Activated naive CD8-positive, alpha-beta T cell treated with anti-CD3 and anti-CD28 coated beads, Interleukin-2, amount 10 ng/mL, durations not matched to agents 7 days and 5 days (primary cell): ENCODE measurements at places on chromosomes 5 and 9. TPM values are rescaled to one million over a fixed set of nuclear protein-coding genes. Genes with fewer than 3 reads are reported as not detected.

DBH gene
- not detected for total RNA-seq

CEL gene
- 1.4 TPM for total RNA-seq

SPINK4 gene
- total RNA-seq, result not detected

MAPKAP1 gene
- total RNA-seq, result 51.5 TPM

PKD2L2 gene
- not detected for total RNA-seq

IQGAP2 gene
- total RNA-seq, result 74.9 TPM

ANKH gene
- total RNA-seq, result 52.4 TPM

HTR4 gene
- total RNA-seq, result not detected

DNA sequence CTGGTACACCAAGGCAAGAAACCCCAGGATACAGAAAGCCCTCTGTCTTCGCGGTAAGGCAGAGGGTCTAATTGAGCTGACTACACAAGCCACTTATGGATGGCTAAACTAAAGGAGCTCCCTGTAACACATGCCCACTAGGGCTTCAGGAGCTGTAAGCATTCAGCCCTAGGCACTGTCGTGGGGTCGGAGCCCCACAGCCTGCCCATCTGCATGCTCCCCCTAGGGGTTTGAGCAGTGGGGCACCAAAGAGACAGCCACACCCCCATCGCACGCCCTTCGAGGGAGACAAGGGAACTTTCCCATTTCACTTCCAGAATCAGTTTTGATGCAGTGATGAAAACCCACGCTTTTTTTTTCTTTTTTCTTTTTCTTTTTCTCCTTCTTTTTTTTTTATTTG, 11.0 kb upstream of the MTMR12 start:
- peaks cover 4% of the 10 kb centered on the region for H3K36me3 ChIP-seq
- no peak overlapping the region for H3K27ac ChIP-seq
- H3K4me1 ChIP-seq, result no peaks in the 10 kb centered on the region
- H3K27me3 ChIP-seq, result no peaks in the 10 kb centered on the region
- DNase-seq, result no peak

DNA sequence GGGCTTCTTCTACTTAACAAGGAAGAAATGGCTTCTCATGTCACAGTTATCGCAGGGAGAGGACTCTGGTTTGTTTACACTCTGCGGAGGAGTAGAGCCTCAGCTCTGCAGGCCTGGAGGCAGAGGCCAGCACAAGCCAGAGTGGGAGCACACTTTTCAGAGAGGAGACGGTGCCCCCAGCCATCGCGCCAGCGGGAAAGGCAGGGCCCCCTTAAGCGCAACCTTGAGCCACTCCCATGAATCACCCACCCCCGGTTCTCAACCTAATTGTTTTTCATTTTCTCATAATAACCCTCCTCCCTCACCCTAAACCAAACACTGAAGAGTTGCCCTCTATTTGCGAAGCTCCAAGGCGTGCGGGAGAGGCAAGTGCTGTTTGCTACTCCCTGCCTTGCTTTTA, 208.4 kb upstream of the TBCA start:
- peaks cover 27% of the 10 kb centered on the region for H3K27me3 ChIP-seq
- H3K27ac ChIP-seq, result no peak overlapping the region
- no peaks in the 10 kb centered on the region for H3K36me3 ChIP-seq
- DNase-seq, result no peak
- no peaks in the 10 kb centered on the region for H3K4me1 ChIP-seq

DNA sequence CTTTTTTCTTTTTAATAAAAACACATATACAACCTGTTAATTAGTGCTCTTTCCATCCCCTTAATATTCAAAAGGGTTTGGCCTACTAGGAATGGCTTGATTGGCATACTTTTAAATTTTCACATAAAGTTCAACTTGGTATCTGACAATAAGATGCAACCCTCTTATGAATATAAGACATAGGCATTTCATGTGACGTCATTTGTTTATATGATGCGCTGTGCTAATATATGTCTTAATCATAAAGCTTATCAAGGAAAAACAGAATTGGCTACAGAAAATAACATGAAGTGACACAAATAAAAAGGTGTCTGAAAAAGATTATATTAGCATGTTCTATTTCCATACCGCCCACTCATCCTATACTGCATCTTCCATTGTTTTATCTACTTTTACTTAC, 1642.4 kb downstream of the EFNA5 start:
- no peaks in the 10 kb centered on the region for H3K36me3 ChIP-seq
- H3K4me3 ChIP-seq, result no peak overlapping the region
- DNase-seq, result no peak
- H3K27ac ChIP-seq, result no peak overlapping the region

GRCh38 chr5:65243161-65243560, 238.6 kb downstream of the ADAMTS6 start:
- no peaks in the 10 kb centered on the region for H3K4me1 ChIP-seq
- no peak for DNase-seq
- no peaks in the 10 kb centered on the region for H3K36me3 ChIP-seq
- H3K27me3 ChIP-seq, result no peaks in the 10 kb centered on the region
- H3K27ac ChIP-seq, result no peak overlapping the region

DNA sequence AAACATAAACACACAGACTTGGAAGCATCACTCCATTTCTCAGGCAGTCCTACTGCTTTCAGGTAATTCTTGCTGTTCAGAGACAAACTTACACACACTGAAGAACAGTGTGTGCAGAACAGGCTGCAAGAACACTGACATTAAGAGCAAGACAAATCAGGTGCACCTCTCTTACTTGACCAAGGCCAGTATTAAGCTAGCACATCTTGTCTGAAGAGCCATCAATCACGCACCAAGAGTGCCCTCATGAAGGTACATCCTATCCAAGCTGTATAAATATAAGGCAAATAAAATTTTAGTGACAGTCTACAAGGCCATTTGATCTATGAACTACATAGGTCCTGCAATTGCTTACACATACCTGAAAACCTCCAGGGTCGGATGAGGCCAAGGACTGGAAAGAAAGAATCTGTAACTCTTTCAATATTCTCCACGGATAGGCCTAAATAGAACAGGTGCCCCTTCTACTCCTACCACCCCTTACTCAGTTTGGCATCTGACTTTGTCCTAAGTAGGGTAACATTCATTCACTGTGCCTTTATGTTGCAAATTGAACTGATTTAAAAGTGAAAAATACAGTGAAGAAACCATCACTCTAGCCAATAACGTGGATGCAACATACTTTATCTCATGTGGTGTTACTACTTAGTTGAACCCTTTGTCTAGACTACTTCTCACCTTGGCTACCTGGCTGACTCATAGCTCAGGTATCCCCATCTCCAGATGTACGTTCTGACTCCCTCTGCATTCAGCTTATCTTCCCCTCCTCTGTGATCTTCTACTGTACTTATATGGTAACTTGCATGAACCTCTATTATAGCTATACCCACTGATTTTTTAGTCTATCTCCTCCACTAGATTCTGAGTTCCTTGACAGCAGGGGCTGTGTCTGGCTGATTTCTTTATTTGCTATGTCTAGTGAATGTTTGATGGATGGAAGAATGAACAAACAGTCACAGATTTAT, 256.3 kb downstream of the KIAA0825 start:
- H3K36me3 ChIP-seq, result no peaks in the 10 kb centered on the region
- H3K27ac ChIP-seq, result no peak overlapping the region
- no peaks in the 10 kb centered on the region for H3K27me3 ChIP-seq
- no peak for DNase-seq
- no peak overlapping the region for H3K4me3 ChIP-seq
- no peaks in the 10 kb centered on the region for H3K4me1 ChIP-seq

DNA sequence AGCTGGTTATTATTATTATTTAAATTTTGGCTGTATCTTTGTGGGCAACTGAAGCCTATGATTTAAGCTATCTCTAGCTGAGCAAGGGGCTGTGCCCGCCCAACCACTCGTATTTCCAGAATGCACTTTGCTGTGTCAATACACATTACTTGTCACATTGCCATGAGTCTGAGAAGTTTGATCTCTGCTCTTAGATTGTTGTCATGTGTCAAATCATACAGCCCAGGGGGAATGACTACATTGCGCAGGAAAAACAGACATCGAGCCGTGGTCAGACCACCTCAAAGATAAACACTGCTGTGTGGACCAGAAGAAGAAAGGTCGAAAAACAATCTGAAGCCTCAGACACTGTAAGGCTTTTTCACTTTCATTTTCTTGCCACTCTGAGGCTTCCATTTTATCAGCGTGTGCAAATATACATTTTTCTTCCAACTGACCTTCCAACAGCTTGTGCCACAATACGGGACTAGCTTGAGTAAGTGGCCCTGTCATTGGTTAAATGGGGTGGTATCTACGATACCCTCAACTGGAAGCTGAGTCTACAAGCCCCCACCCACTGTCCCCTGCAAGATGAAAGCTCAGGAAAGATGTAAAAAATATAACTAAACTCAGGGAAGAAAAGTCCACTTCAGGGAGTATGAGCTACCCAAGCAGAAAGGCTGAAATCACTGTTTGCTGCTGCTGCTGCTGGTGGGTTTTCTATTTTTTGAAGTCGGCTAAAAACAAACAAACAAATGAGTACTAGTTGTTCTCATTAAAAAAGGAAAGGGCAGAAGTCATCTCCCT, 603.0 kb downstream of the BNC2 start:
- H3K36me3 ChIP-seq, result no peaks in the 10 kb centered on the region
- H3K27me3 ChIP-seq, result no peaks in the 10 kb centered on the region
- peak overlapping the region; percentile 83 for H3K27ac ChIP-seq
- H3K4me3 ChIP-seq, result peak overlapping the region; percentile 68

DNA sequence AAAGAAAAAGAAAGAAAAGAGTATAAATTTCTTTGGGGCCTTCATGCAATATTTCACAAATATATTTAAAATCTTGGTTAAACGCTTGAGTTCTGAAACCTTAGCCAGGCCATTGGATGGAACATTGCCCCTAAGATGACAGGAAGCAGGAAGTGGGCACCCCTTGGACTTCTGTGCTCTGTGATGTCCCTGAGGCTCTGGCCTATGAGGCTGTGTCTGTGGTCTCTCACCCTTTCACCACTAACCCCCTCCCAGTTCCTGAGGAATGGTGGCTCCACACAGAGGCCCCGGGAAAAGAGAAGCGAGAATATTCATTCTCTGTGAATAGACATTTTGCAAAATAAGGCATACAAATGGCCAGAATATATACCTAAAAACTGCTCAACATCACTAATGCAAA, 320.5 kb upstream of the PANK3 start:
- H3K27me3 ChIP-seq, result peaks cover 11% of the 10 kb centered on the region
- no peaks in the 10 kb centered on the region for H3K36me3 ChIP-seq
- H3K27ac ChIP-seq, result no peak overlapping the region

DNA sequence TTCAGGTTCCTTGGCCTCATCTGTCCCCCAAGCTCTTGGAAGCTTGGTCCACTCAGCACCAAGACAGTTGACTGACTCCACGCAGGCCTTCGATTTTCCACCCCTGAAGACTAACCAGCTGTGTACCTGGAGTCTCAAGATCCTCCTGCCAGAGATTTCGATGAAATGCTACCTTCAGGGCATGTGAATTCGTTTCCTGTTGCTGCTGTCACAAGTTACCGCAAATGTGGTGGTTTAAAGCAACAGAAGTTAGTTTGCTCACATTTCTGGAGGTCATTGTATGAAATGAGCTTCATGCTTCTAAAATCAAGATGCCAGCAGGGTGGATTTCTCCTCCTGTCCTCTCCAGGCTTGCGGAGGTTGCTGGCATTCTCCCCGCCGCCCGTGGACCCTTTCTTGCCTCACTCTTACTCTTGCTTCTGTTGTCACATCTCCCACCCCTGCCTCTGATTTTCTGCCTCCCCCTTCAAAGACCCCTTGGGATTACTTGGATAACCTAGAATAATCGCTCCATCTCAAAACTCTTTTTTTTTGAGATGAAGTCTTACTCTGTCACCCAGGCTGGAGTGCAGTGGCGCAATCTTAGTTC, 27.6 kb upstream of the RETREG1 start:
- no peak for DNase-seq
- peaks cover 10% of the 10 kb centered on the region for H3K4me1 ChIP-seq
- peaks cover 3% of the 10 kb centered on the region for H3K36me3 ChIP-seq

- no peaks in the 10 kb centered on the region for H3K36me3 ChIP-seq
- H3K4me1 ChIP-seq, result peaks cover 2% of the 10 kb centered on the region
- no peak overlapping the region for H3K27ac ChIP-seq
- H3K4me3 ChIP-seq, result no peak overlapping the region
These were observed 53.8 kb downstream of the MFAP3 start for GRCh38 chr5:154092356-154093141.

DNA sequence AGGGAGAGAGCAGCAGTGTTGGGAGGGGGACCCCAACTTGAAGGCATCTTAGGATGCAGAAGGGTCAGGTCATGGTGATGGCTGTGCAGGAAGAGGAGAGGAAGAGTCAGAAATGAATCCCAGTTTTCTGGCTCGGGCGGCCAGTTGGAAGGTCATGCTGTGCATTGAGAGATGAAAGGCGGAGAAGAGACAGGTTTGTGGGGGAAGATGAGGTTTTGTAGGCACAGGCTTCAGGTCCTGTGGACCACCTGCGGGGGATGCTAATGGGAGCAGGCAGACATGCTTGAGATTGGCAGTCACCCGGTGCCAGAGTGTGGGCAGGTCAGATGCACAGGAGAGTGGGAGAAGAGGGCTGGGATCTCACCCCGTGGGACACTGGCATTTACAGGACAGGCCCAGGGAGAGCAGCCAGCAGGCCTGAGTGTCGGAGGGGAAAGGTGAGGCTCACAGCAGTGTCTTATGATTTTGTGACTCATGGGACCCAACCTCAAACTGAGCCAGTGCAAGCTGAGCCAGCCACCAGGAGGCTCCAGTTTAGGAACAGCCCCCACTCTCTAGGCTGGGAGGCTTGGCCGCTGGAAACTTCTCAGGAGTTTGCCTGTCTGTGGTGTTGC, 17.5 kb downstream of the STXBP1 start:
- no peak for DNase-seq
- peaks cover 3% of the 10 kb centered on the region for H3K27me3 ChIP-seq
- no peak overlapping the region for H3K4me3 ChIP-seq
- H3K4me1 ChIP-seq, result peaks cover 6% of the 10 kb centered on the region
- no peak overlapping the region for H3K27ac ChIP-seq
- no peaks in the 10 kb centered on the region for H3K36me3 ChIP-seq

GRCh38 chr9:83466351-83466750, 71.8 kb downstream of the FRMD3 start:
- H3K36me3 ChIP-seq, result peaks cover 3% of the 10 kb centered on the region
- H3K27ac ChIP-seq, result no peak overlapping the region
- H3K4me3 ChIP-seq, result no peak overlapping the region
- DNase-seq, result no peak
- H3K27me3 ChIP-seq, result no peaks in the 10 kb centered on the region

- DNase-seq, result no peak
- H3K27ac ChIP-seq, result no peak overlapping the region
These were observed 280.1 kb downstream of the CDH10 start for GRCh38 chr5:24364711-24365110.

GRCh38 chr9:133727876-133728441, 10.2 kb downstream of the SARDH start:
- H3K4me3 ChIP-seq, result no peak overlapping the region
- DNase-seq, result no peak
- H3K4me1 ChIP-seq, result peaks cover 8% of the 10 kb centered on the region
